Body of pancreas (tissue), 4 donors: ENCODE measurements at places on chromosomes 4 and X. TPM values are rescaled to one million over a fixed set of nuclear protein-coding genes. Genes with fewer than 3 reads are reported as not detected.
A peak's percentile ranks its signal among the peaks of the same experiment; 100 is the strongest.

DNA sequence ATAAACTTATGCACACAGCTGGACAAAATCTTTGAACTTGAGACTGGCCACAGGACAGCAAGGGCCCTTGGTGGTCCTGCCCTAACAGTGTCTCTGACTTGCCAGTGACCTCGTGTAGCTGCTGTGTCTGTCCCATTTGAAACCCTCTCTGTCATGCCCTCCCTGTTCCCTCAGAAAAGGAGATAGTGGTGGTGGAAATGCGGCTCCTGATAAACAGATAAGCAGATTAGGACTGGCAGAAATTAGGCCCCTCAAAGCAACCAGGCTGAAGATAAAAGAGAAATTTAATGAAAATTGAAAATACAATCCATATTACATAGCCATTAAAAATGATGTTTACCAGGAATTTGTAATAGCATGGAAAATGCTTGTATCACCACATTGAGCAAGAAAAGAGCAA is 136.6 kb upstream of the ATP6AP2 start:
- DNase-seq, result no peak

The ADH7 gene
- total RNA-seq, result not detected

The IL3RA gene
- 1.3 TPM for total RNA-seq

DNA sequence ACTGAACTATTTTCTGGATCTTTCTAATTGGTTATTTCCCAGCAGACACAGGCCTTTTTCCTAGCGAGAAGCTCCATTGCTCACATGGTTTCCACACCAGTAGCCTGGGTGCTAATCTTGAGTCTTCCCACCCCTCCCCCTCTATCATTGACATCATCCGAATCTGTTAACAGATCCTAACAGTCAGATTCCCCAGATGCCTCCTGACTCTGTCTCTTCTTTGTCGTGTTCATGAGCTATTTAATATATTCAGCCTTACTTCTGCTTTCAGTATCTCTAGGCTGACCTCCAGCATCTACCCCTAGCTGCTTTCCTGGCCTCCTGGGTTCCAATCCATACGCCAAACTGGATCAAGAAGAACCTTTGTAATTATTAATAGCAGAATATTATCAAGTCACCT is 85.0 kb downstream of the CLNK start:
- DNase-seq, result no peak

GRCh38 chrX:21678048-21678612 is 20.0 kb upstream of the KLHL34 start:
- no peak for DNase-seq

GRCh38 chr4:48380583-48381167 is 39.3 kb downstream of the SLAIN2 start:
- DNase-seq, result no peak

GRCh38 chr4:1201851-1202525 is 29.6 kb upstream of the SPON2 start:
- DNase-seq, result peak; percentile 53

- DNase-seq, result no peak
These were observed 340.7 kb downstream of the RAB28 start for GRCh38 chr4:13143222-13144070.

GRCh38 chr4:8643441-8643840 is 50.9 kb downstream of the CPZ start:
- DNase-seq, result no peak

The ZAR1 gene
- not detected for total RNA-seq

The SPACA5 gene
- total RNA-seq, result not detected

- DNase-seq, result peak; percentile 58
These were observed 32.1 kb downstream of the ZGRF1 start for GRCh38 chr4:112604589-112604988.

DNA sequence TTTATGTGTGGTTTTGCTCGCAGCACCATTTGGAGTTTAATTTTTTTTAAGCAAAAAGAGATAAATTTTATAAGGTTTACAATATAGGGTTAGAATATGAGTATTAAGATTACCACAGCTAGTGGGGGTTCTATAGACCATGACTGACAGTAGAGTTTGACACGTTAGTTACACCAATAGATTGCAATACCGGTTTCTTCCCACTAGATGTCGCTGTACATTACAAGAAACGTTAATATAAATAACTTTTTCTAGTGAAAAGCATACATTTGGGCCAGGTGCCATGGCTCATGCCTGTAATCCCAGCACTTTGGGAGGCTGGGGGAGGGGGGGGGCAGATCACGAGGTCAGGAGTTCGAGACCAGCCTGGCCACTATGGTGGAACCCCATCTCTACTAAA is 433.6 kb downstream of the MAGEB5 start:
- DNase-seq, result no peak

DNA sequence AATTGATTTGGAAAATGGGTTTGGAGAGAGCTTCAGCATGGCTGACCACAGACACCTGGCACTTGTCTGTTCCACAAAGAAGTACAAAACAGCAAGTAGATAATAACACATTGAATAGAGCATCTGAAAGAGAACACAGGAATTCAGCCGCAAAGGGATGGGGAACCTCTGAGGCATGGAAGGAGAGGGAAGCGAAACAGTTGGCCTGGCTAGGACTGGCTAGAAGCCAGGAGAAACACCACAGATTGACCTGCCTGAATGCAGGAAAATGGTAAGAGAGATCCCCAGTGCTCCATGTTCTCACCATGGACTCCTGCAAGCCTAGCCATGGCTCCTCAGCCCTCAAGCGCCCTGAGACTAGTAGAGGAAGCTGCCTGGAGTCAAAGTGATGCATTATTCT is 169.7 kb upstream of the SH3RF1 start:
- no peak for DNase-seq

GRCh38 chrX:101206471-101206870 is 13.1 kb upstream of the DRP2 start:
- no peak for DNase-seq

- DNase-seq, result peak; percentile 65
These were observed 13.1 kb upstream of the PRDM8 start for GRCh38 chr4:80184053-80184824.

- DNase-seq, result peak; percentile 92
These were observed 8.7 kb upstream of the TBC1D9 start for GRCh38 chr4:140764785-140765392.

DNA sequence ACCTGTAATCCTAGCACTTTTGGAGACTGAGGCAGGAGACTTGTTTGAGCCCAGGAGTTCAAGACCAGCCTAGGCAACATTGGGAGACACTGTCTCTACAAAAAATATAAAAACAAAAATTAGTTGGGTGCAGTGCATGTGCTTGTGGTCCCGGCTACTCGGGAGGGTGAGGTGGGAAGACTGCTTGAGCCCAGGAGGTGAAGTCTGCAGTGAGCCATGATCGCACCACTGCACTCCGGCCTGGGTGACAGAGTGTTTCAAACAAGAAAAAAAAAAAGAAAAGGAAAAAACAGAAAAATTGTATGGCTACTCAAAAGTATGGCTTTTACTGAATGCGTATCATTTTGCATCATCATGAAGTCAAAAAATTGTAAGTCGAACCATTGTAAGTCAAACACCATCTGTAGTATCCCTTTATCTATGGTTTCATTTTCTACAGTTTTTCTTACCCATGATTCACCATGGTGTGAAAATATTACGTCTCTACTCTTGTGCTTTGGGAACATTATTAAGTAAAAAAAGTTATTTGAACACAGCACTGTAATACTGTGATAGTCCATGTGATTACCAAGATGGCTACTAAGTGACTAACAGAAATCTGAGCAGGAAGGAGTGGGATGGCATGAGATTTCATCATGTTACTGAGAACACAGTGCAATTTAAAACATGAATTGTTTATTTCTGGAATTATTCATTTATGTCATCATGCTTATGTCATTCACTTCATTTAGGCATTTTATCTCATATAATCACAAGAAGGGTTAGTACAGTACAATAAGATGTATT is 26.5 kb upstream of the MANBA start:
- no peak for DNase-seq

GRCh38 chrX:17788439-17788838 is 51.1 kb downstream of the SCML1 start:
- DNase-seq, result peak; percentile 51

DNA sequence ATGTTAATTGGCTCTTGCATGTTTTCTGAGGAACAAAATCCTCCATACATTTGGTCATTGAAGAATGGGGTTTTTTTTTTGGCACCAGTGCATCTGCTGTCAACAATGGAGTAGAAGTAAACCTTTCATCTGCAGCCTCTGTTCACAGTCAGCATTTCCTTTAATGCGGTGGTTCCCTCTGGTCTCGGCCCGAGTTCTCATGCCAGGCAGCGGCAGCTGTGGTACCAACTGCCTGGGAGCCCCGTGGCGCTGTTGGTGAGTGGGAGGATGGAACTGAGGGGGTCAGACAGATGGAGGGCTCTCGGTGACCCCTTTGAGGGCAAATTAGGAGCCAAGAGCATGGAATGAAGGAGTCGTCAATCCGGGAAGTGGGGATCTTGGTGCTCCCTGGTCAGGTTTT is 114.7 kb downstream of the AFF1 start:
- no peak for DNase-seq

The HSFX1 gene
- 0.26 TPM for total RNA-seq

The PCSK1N gene
- 110 TPM for total RNA-seq

The CLCN4 gene
- 1.6 TPM for total RNA-seq

DNA sequence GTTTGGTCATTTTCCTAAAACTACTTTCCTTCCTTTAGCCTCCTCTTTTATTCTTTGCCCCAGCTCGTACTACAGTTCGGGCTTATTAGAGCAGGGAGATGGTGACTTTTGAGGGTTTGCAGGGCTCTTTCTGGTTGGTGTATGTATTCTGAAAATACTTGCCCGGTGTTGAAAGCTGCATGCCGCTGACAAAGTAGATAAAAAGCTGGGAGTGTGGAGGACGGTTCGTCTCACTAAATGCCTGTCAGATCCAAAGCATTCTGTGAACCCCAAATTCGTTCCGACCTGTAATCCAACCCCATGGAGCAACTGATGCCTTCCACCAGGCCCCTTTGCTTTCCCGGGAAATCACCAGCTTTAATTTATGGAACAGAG is 19.2 kb downstream of the TRIM2 start:
- no peak for DNase-seq

- no peak for DNase-seq
These were observed 140.4 kb downstream of the SLC10A7 start for GRCh38 chr4:146381263-146381872.

- DNase-seq, result peak; percentile 92
These were observed 81.1 kb downstream of the DLG3 start for GRCh38 chrX:70525733-70526132.

GRCh38 chrX:136747003-136747986 is 33.4 kb downstream of the ARHGEF6 start:
- DNase-seq, result peak; percentile 5

GRCh38 chrX:15158350-15158735 is 111.5 kb downstream of the ASB9 start:
- DNase-seq, result no peak

- DNase-seq, result no peak
These were observed 305.3 kb downstream of the TRIML1 start for GRCh38 chr4:188444500-188444899.

The SLC4A4 gene
- total RNA-seq, result 402 TPM

The UGT2A1 gene
- not detected for total RNA-seq

DNA sequence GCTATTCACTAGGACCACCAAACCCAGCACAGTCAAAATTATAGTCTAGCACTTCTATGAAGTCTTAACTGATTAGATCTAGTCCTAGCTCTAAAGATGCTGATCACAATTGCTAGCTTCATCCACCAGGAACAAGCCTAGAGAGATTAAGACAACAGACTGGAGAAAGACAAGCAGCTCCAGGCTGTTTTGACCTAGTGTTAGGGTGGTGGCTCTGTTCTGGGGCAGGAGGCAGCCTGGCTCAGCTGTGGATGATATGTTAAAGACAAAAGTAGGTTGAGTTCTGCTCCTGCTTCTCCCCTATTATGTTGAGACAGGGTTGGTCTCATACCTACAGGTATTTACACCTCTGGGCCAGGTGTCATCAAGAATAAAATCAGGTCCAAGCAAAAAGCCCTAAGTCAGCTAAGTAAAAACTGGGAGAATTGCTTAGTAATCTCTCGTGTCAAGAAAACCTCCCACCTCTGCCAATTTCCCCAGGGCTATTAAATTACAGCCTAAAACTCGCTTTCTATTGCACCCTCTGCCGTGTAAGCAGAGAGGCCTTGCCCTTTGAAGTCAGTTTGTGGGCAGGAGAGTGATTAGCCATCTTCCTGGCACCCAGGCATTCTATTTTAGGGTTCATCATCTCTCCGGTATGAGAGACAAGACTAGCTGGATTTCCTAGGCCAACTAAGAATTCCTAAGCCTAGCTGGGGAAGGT is 39.9 kb downstream of the RAB40AL start:
- no peak for DNase-seq

- DNase-seq, result peak; percentile 15
These were observed 220.4 kb downstream of the SPRY1 start for GRCh38 chr4:123616951-123617461.

DNA sequence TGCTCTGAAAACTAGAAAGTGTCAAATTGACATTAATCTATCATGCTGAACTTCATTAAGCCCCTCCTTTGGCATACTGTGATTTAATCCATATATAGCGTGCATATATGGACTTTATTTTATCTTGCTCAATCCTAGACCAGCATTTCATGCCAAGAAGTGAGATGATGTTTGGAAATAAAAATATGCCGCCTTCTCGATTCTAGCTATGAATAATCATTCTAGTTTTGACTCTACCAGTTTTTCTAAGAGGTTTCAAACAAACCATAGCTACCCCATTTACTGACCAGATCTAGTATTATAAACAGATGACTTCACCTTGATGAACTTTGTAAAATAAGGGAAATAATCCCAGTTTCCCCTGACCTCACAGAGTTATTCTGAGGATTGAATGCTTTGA is 95.0 kb downstream of the ARX start:
- no peak for DNase-seq

The UGT8 gene
- total RNA-seq, result 8.9 TPM

- DNase-seq, result no peak
These were observed 109.3 kb upstream of the KLHL13 start for GRCh38 chrX:118225711-118226428.

DNA sequence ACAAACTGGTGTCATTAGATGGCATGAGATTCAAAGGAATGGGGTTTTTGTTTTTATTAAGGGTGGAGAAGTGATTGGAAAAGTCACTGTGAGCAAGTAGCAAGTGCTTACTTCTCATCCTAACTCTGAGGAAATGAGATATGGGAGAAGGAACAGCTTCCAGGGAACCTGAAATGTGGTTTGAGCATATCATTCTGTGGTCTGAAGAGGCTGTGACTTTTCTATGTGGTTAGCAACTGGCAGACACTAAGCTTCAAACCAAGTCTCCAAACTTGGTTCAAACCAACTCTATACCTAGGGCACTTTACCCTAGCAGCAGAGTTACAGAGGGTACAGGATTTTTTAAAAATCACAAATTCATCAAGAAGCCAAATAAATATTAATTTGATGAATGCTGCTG is 58.2 kb downstream of the DCLK2 start:
- DNase-seq, result no peak

DNA sequence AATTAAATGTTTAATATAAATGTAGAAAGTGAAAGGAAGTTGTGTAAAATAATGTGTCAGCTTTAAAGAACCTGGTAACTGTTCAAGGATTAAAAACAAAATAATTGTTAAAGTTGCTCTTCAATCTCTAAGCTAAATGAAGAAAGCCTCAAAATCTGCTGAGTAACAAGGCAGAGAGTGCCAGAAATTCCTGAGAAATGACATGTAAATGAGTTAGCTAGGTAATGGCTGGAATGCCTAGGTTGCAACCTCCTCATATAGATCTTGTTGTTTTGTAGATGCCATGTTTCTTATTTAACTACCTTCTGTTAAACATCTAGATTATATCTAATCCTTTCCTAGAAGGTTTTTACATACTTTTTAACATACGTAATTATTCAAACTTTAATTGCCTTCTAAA is 763.6 kb upstream of the AGA start:
- DNase-seq, result no peak

- DNase-seq, result no peak
These were observed 8.5 kb upstream of the CTAG2 start for GRCh38 chrX:154661899-154662298.
